ENCODE measurements at places on chromosomes 6 and 20.

DNA sequence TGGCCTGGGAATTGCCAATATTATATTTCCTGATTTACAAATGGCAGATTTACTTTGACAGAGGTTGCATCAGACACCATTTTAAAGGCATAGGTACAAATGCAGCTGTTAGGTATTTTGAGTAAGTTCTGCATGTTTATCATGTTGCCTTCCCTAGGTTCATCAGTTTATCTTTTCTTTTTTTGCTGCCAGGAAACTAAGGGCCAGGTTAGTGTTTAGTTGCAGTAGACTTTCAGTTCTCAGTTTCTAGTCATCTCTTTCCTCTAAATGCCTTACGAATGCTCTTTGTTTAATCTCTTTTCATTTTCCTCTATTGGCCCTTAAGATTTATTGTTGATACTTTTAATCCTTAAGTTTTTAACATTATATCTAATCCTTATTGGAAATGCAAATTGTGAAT is 129.9 kb downstream of the SMAP1 start:
- no peak for DNase-seq

DNA sequence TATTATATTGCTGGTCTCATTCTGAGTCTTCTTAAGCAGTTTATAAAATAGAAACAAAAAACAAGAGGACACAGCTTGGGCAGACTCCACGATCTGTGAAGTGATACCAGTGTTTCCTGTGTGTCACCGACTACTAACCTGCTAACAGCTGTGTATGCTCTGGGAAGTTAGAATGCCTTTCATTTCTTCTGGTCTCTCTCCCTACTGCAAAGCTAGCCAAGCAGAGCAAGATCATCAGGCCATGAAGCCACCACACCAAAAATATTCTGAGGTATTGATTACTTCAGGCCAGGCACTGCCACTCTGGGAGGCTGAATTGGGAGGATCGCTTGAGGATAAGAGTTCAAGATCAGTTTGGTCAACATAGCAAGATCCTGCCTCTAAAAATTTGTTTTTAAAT is 46.9 kb upstream of the SMIM29 start:
- DNase-seq = no peak

- DNase-seq = no peak
Observed at GRCh38 chr6:43733471-43734293, 36.3 kb upstream of the VEGFA start.

DNA sequence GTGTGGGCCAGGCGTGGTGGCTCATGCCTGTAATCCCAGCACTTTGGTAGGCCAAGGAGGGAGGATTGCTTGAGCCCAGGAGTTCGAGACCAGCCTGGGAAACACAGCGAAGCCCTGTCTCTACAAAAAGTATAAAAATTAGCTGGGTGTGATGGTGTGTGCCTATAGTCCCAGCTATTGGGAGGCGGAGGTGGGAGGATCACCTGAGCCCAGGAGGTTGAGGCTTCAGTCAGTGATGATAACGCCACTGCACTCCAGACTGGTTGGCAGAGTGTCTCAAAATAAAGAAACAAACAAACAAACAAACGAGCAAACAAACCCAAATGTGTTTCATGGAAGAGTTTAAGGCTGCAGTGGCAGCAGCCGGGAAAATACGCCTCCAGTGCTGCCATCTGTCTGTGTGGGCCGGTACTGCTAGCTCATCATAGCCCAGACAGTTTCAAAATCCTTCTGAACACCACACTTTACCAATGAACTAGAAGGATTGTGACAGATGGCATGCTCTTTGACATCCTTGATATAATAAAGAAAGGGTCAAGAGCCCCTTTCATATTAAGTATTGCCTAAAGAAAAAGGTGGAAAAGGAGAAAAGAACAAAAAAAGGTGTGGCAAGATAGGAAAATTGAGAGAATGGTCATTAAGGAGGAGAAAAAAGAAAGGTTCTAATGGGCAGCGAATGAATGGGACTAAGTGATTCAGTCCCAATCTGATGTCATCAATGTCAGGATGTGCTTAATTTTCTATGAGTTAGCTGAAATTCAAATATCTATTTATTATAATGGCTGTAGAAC is 298.6 kb downstream of the SYNE1 start:
- peak; percentile 32 for DNase-seq

- no peak for DNase-seq
Observed at GRCh38 chr6:111566222-111566734, 39.4 kb downstream of the TRAF3IP2 start.

- no peak for DNase-seq
Observed at GRCh38 chr20:50821994-50822393, 27.1 kb downstream of the BCAS4 start.

- DNase-seq = no peak
Observed at GRCh38 chr6:46199387-46199786, 28.6 kb upstream of the ENPP5 start.

- no peak for DNase-seq
Observed at GRCh38 chr6:85469276-85470022, 19.6 kb downstream of the NT5E start.

GRCh38 chr6:113585246-113585645 is 271.9 kb upstream of the MARCKS start:
- DNase-seq = no peak

DNA sequence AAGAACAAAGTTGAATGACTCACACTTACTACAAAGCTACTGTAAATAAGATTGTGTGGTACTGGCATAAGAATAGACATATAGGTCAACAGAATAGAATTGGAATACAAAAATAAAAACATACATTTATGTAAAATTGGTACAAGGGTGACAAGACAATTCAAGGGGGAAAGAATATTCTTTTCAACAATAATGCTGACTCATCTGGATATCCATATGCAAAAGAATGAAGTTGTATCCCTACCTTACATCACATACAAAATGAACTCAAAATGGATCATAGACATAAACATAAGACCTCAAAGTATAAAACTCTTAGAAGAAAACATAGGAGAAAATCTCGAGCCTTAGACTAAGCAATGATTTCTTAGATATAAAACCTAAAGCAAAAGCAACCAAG is 50.9 kb downstream of the TRMT6 start:
- DNase-seq = no peak

DNA sequence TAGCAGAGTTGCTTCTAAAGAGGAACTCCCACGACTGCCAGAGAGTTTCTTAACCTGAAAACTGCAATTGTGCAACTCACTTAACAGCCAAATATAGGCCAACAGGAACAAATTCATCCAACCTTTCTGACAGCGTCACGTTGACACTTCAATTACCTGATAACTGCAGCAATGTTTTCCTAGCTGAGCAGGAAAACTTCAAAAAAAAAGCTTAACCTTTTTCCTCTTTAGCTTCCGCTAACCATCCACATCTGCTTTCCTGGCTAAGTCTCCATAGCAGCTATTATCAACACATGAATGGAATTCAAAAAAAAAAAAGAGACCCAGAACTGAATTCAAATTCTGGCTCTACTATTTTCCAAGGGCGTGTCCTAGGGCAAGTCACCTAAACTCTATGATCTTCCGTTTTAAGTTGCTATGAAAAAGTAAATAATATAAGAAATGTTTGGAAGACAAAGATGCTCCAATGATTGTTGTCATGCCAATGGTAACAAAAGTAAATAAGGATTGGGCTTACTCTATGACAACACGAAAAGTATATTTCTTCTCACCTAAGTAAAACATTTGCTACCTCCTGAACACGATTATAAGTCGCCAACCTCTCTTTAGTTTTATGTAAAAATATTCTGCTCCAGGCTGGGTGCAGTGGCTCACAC is 524.6 kb upstream of the JARID2 start:
- DNase-seq = no peak

DNA sequence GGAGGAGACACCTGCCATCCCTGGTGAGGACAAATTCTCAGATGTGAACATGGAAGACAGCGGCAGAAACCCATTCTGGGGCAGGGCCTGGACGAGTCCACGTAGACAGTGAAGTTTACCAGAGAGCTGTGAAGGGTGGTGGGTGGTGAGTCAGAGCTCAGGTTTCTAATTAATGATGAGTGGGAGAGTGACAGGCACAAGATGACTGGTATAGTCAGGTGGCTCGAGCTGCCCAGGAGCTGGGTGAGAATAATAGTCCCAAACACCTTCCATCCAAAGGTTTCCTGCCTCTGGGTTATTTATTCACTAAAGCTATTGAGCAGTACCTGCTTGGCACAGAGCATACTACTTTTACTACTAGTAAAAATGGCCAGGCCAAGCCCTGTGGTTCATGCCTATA is 6.0 kb downstream of the TLDC2 start:
- no peak for DNase-seq

DNA sequence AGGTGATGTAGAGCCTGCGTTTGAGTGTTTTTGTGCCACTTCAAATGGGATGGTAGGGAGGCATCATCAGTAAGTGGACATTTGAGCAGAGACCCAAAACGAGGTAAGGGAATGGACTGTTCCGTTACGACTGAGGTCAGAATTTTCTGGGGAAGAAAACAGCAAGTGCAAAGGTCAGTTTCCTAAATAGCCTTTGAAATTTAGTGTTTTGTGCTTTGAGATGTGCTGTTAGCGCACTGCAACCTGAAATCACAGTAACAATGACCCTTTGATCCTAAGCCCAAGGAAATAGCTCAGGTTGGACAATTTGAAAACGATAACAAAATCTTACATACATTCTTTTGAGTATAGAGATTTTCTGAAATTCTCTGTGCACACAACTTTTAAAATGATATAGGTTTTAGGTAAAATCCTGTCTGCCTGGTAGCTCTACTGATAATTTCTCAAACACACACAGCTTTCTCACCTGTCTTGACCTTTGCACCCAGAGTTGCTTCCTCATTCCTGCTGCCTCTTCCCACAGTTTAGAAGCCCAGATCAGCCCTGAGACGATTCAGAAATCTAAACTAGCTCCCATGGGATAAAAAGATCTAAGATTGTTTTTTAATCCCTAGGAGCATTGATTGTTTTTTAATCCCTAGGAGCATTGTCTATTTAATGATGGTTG is 22.1 kb downstream of the DCBLD1 start:
- DNase-seq = no peak

DNA sequence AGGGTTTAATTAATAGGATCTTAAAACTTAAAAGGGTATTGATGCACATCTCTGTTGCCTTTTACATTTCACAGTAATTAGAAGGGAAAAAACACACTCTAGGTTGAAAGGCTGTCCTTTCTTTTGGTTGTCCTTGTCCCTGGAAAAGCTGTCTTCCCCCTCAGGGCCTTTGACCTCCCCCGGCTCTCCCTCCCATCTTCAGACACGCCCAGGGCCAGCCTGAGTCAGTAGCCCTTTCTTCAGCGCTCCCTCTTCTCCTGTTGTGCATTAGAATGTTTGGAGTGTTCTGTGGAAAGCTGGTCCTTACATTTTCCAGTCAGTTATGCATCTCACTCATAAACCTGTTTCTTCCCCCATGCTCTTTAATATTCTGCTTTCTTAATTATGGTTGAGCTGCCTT is 157.0 kb downstream of the MTHFD1L start:
- DNase-seq = no peak

DNA sequence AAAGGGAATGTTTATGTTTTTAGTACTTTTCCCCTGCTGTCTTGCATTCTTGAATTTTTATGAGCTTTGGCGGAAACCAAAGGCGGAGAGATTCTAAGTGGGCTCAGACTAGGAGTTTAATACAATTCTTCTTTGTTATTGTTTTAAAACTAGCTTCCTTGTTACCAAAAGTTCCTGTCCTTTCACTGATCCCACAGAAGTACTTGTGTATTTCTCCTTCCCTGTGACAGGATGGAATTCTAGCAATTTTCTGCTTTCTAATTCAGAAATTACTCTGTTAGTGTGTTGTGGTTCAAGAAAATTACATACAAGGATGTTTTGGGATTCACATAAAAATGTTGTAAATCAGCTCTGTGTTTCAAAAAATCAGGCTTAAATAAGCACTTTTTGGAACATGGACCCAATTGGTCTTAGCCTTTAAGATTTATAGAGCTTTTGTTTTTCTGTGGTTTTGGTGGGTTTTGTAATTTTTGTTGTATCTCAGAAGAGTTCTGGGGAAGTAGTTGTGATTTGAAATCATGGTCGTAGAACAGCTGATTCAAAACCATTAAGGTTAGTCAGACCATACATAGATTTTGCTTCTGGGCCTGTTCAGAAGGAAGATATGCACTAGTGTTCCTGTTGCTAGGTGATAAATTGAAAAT is 17.6 kb upstream of the CTAGE9 start:
- DNase-seq = no peak

DNA sequence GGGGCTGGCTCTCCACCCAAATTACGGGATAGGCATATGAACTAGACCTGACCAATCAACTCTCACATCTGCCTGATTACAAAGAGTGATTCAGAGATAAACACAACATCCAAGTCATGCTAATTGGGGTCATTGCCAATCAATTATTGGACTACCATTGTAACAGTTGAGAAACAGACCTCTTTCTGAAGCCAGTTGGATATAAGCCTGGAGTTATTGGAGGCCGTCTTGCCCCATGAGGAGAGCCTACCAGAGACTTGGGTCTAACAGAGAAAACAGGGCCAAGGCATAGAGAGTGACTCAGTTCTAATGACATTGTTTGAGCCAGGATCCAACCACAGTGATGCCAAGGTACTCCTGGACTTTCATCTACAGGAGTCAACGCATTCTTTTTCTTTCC is 39.4 kb upstream of the HIVEP2 start:
- no peak for DNase-seq

DNA sequence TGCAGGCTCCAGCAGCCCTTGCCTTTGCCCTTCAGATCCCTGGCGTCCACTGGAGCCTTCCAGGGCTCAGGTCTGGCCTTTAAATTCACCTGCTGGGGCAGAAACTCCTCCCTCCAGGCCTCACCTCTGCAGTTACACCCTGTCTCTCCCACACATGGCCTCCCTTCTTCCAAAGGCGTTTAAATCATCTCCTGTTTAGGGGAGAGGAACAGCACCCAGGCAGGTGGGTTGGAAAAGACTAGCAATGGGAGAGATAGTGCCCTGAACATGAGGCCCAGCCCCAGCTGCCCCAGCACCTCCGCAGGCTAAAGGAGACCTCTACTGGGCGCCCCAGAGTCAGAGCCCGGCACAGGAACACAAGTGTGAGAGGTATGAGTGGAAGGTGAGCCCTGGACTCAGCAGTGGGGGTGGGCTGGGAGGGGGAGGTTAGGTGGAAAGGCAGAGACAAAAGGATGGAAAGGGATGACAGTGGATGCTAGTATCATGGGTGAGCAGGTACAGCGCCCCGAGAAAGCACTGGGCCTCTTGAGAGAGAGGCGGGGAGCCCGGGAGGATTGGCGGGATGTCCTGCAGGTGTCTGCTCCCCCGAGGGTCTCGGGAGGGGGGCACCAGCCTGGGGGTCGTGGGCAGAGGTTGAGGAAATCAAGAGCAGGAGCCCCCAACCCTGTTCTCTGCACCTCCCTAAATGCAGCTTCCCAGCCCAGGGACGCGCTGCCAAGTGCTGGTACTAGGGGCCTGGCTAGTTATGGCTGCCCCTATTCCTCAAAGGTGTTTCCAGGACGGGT is at the start of gene CST9:
Gene CST9, minus strand, starts transcription at position 51 of the 785 bp plus-strand sequence. CDS start 53 bp downstream, outside the sequence.
- DNase-seq = no peak

- DNase-seq = no peak
Observed at GRCh38 chr6:37006793-37007339, 1.4 kb downstream of the FGD2 start.
